ENCODE measurements at places on chromosomes 2 and 18.

- DNase-seq: no peak
Observed at GRCh38 chr2:149329068-149329467, 1.3 kb upstream of the LYPD6 start.

DNA sequence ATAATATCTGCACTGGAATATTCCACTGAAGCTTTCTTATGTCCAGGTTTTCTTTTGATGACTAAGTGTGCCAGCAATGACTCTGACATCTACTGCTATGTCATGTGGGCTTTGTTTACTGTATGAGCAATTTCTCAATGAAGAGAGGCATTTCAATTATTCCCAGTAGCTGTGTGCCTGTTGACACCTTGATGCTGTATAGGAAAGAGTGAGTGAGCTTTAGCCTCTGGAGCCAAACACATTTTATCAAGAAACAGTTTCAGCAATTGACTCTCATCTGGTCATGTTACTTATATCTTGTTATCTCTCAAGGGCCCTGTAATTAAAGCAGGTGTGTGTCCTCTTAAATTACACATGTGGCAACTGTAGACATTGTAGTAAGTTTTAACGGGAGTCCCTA, 493.2 kb upstream of the FANCL start:
- DNase-seq: no peak

- DNase-seq: no peak
Observed at GRCh38 chr2:207531032-207531952, 1.5 kb downstream of the CREB1 start.

DNA sequence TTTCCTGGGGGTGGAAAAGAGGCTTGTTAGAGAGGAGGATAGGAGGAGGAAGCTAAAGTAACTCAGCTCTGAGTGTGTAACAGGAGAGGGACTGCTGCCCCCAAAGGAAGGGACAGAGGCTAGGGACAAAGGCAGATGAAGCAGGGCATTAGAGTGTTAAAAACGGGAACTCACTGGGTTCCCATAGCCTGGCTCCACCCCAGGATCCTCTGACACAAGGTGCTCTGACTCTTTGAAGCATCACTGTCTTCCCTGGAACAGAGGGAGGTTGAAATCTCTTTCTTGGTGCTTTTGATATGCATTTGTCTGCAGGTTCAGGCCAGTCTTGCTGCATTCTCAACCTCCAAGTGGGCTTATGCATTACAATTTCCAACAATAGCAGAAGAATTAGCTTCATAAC, 22.9 kb downstream of the IL36A start:
- DNase-seq: no peak

- no peak for DNase-seq
Observed at GRCh38 chr2:100411841-100412292, 5.6 kb downstream of the CHST10 start.

- no peak for DNase-seq
Observed at GRCh38 chr2:157903151-157903550, 27.0 kb upstream of the ACVR1 start.

GRCh38 chr2:21728133-21728532, 604.4 kb downstream of the TDRD15 start:
- DNase-seq: no peak

DNA sequence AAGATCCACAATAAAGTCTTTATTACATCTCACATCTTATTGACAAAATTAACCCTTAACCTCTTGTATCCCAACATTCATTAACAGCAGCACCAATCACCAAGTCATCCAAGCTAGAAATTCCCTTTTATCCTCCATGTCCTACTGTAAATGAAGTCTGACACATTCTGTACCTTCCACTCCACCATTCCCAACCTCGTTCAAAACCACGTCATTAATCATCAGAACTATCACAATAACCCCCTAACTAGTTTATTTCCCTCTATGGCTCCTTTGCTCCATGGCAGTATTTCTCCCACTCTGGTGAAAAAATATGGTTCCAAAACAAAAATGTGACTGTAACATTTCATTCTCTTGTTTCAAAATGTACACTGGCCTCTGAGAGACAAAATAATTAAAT, 1626.2 kb downstream of the LRP1B start:
- DNase-seq: no peak

Data from Jurkat, Clone E6-1 (cell line).